ENCODE measurements at places on chromosomes 3 and 15.

DNA sequence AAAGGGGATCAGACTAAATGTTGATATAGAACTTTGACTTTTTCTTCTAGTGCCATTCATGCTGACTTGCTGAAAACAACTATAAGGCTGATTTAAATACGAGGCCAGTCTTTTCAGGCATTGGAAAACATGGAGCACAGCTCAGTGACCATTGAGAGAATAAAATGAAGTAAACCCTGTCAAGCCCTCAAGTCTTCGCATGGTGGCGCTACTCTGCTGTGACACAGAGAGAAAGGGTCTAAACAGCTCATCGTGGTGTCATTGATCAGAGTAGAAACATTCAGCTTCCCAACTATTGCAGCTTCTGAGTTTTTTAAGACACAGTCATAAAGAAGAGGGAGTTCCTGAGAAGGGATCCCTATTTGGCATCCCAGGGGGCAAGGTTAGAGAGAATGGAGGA, 716.2 kb downstream of the DIPK2A start:
- DNase-seq = no peak

GRCh38 chr3:39208463-39209055, 16.2 kb upstream of the XIRP1 start:
- DNase-seq = no peak

GRCh38 chr3:126026277-126026751, 57.3 kb downstream of the ROPN1B start:
- no peak for DNase-seq

GRCh38 chr3:88248658-88249057, 98.9 kb downstream of the C3orf38 start:
- DNase-seq = no peak

Data from AG04449 (cell line).